Activated T-helper 17 cell treated with anti-CD3 and anti-CD28 coated beads, Interleukin-2, amount 50 U/mL, for 72 hours (primary cell): ENCODE measurements at places on chromosomes 5 and 9.

GRCh38 chr9:125888211-125888610, 141.0 kb downstream of the PBX3 start:
- no peak for ATAC-seq

GRCh38 chr5:120258123-120258522, 206.0 kb upstream of the PRR16 start:
- ATAC-seq: no peak

DNA sequence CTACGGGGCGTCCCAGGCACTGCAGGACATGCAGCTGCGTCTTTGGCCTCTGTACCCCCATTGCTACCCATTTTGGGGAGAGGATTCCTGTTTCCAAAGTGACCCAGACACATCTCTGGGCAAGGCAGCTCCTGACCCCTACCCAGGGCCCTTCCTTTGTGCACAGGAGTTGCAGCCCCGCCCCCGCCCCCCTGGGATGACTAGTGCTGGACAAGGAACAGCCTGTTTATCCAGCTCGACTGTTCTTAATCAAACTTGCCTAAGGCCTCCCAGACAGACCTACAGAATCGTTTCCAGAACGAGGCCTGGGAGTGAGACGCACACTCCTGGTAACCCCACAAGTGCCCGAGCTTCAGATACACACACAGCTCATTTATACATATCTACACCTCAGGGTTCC, 13.2 kb downstream of the DIPK1B start:
- no peak for ATAC-seq

GRCh38 chr9:12697719-12698118, 4.5 kb downstream of the TYRP1 start:
- ATAC-seq: no peak

- no peak for ATAC-seq
These were observed 77.7 kb upstream of the PPP2R2B start for GRCh38 chr5:146956217-146956616.

GRCh38 chr9:120375316-120375715, 204.7 kb downstream of the CDK5RAP2 start:
- no peak for ATAC-seq

DNA sequence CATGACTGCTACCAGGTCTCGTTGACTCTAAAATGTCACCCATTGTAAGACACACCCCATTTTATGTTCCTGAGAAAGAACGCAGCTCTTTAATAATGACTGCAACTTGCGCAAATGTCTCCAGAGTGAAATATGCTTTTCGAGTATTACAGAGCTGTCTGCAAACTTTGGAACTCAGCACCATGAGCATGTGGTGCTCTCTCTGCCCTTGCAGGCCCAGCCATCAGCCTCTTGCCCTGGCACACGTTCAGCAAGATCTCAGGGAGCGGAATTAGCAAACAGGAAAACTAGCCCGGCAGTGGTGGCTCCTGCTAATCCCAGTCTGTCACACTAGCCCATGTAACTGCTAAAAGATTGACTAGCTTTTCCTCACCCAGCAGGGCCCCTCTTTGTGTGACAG, 114.5 kb upstream of the SLC1A3 start:
- ATAC-seq: no peak

DNA sequence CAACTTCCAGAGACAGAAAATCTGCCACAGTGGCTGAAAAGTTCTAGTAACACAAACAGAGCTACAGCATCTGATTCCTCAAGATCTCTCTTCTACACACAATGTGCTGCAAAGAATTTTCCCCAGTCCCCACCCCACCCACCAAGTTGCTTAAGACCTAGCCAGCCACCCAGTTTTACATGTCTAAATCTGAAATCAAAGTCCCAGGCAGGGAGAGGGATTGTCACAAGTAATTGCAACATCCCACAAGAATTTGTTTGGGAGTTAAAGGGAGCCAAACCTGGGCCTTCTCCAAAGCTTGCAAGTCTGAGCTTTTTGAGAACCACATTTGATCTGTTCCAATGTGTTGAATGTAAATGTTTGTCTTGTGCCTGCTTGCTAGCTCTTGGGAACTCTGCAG, 15.5 kb downstream of the IGIP start:
- ATAC-seq: no peak

DNA sequence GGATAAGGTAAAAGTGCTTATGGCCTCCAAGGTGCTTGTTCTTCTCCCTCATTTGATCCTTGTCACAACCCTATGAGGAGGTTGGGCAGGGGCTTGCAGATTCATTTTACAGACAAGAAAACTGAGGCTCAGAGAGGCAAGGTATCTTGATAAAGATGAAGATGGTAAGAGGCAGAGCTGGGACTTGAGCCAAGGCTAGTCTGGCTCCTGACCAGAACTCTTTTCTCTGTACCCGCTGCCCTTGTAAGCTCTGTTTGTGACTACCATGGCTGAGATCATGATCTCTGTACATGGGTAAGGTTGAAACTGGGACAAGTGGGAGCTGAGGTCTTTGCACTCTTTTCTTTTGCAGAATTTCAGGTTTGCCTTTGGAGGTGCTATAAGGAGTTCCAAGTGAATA, 33.6 kb downstream of the SEC61B start:
- ATAC-seq: peak; percentile 1

DNA sequence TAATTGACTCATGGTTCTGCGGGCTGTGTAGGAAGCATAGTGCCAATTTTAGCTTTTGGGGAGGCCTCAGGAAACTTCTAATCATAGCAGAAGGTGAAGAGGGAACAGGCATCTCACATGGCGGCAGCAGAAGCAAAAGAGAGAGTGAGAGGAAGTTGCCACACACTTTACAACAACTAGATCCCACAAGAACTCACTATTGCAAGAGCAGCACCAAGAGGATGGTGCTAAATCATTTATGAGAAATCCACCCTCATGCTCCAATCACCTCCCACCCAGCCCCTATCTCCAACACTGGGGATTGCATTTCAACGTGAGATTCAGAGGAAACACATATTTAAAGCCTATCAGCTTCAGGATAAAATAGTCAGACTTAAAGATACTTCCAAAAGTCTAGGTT, 36.1 kb upstream of the LPAR1 start:
- ATAC-seq: no peak

DNA sequence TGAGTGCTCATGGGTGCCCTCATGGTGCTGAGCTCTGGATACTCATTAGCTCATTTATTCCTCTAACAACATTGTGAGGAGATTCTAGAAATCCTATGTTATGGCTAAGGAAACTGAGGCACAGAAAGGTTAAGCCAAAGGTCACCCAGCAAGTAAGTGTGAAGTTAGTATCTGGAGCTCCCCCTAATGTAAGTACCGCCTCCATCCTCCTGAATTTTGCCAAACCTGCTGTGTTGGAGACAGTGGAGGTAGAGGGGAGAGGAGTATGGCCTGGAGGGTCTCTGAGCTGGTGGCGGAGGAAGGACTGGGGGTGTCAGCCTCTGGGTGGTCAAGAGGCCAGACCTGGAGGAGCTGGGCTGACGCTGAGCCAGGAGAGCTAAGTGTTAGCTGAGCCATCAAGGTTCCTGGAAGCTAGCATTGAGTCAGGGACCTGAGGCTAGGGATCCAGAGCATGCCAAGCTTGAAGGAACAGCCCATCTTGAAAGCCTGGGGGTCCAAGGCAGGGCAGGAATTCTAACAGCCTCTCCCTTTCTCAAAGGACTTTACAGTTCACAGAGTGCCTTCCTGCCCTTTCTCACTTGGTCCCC, 114.8 kb downstream of the RGS3 start:
- peak; percentile 5 for ATAC-seq
